ENCODE measurements at places on chromosomes 11 and 22. TPM values are rescaled to one million over a fixed set of nuclear protein-coding genes. Genes with fewer than 3 reads are reported as not detected.

The PATE2 gene
- not detected for total RNA-seq

The AQP11 gene
- total RNA-seq = 1.8 TPM

The CASP5 gene
- not detected for total RNA-seq

The GAL gene
- total RNA-seq = not detected

The MS4A6A gene
- total RNA-seq = not detected

The TRIM49 gene
- not detected for total RNA-seq

The MEI1 gene
- total RNA-seq = 6.7 TPM

The TEX12 gene
- total RNA-seq = not detected

The FAM83F gene
- not detected for total RNA-seq

The SLC16A8 gene
- total RNA-seq = 0.12 TPM

The MCHR1 gene
- total RNA-seq = not detected

The SLC5A12 gene
- not detected for total RNA-seq

The DEFB131B gene
- total RNA-seq = not detected

The ADAMTS15 gene
- 51.1 TPM for total RNA-seq

The EED gene
- 10.0 TPM for total RNA-seq

The LINC01488 gene
- total RNA-seq = not detected

The HBB gene
- total RNA-seq = not detected

The C11orf91 gene
- total RNA-seq = not detected

The DBX1 gene
- total RNA-seq = not detected

The CCDC188 gene
- total RNA-seq = 0.17 TPM

The HTATIP2 gene
- 33.7 TPM for total RNA-seq

The TNNT3 gene
- 28.9 TPM for total RNA-seq

The RAG2 gene
- total RNA-seq = not detected

The TMPRSS13 gene
- total RNA-seq = not detected

The ST14 gene
- total RNA-seq = not detected

The OR6T1 gene
- total RNA-seq = not detected

The HBG1 gene
- total RNA-seq = not detected

The TMEM126A gene
- 27.6 TPM for total RNA-seq

The NRXN2 gene
- total RNA-seq = 3.2 TPM

The ELMOD1 gene
- not detected for total RNA-seq

The PATE1 gene
- total RNA-seq = not detected

The CST6 gene
- total RNA-seq = not detected

All from pericardium fibroblast (primary cell).